ENCODE measurements at places on chromosomes 11 and 22.
A peak's percentile ranks its signal among the peaks of the same experiment; 100 is the strongest.

GRCh38 chr22:37762389-37762836, 45.3 kb upstream of the GCAT start:
- DNase-seq = no peak

GRCh38 chr11:103929170-103929903, 107.1 kb upstream of the DDI1 start:
- no peak for DNase-seq

DNA sequence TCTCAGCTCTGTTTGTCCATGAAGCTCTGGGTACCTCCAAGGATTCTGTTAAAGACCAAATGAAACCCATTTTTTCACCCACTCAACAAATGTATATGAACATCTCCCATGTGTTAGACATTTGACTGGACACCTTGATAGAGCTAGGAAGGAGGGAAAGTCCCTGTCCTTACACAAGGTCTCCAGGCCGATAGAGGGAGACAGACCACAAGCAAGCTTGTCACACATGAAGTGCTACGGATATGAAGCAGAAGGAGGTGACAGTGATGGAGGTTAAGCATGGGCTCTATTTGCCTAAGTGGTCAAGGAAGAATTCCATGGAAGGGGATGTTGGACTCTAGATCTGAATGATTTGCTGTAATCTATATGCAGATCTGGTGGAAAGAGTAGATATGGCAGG, 138.5 kb downstream of the MYO18B start:
- no peak for DNase-seq

DNA sequence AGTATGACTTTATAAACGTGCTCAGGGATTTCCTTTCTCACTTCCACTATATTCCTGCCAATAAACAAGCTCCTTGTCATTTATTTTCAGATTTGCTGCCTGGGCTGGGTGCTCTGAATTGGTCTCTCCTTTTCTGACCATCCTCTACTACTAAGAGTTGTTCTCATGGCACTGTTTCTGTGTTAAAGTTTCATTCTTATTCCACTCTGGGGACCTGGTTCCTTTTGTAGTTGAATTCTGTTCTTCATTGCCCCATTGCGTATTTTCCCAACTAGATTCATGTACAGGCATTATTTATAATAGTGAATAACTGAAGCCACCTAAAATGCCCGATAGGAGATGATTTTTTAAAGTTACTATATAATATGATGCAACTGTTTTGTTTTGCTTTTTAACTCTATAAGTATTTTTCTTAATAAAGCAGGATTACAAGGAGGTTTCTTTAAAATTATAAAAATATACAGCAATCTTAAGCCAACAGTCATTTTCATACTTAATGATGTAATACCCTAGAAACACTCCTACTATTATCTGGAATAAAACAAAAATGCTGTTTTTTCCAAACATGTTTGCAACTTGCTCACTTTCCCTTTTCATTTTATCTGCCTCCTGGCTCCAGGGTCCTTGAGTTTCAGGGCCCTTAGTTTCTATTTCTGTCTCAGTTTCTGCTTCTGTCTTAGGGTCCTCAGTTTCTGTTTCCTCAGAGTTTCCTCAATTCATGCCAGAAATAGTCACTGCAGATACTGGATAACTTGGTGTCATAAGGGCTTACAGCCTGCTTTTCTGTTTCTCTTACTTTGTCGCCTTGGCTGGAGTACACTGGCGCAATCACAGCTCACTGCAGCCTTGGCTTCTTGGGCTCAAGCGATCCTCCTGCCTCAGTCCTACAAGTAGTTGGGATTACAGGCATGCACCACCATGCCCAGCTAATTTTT, 9.8 kb upstream of the FUT4 start:
- no peak for DNase-seq

- DNase-seq = no peak
Measured at GRCh38 chr22:29621761-29622526, 18.5 kb downstream of the NF2 start.

DNA sequence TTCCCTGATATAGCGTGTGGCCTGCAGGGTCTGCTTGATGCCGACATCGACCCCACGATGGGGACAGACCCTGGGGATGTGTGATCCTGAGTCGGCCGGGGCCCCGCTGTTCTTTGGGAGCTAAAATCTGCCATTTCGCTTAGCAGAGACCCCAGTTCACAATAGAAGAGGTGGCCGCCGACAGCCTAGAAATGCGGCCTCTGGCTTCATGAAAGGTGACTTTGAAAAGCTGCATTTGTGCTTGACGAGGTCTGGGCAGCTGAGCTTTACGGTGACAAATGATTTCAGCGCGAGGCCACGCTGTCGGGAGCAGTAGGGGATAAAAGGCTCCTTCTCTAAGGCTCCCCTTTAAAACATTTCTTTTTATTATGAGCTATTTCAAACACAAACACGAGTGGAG, 71.7 kb downstream of the RPS6KA4 start:
- DNase-seq = no peak

GRCh38 chr11:14323118-14323676, 35.8 kb downstream of the RRAS2 start:
- no peak for DNase-seq

DNA sequence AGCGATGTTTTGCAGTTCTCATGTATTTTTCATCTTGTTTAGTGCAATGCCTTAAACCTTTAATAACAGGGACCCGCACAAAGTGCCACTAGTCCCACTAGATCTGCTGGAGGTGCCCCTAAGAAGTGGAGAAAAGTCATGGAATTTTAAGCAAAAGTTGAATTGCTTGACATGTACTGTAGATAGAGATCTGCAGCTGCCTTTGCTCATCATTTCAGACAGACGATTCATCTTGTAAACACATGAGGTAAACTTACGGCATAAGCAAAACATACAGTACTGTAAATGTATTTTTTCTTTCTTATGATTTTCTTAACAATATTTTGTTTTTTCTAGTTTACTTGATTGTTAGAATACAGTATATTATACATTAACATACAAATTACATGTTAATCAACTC, 295.6 kb downstream of the CASP12 start:
- DNase-seq = no peak

DNA sequence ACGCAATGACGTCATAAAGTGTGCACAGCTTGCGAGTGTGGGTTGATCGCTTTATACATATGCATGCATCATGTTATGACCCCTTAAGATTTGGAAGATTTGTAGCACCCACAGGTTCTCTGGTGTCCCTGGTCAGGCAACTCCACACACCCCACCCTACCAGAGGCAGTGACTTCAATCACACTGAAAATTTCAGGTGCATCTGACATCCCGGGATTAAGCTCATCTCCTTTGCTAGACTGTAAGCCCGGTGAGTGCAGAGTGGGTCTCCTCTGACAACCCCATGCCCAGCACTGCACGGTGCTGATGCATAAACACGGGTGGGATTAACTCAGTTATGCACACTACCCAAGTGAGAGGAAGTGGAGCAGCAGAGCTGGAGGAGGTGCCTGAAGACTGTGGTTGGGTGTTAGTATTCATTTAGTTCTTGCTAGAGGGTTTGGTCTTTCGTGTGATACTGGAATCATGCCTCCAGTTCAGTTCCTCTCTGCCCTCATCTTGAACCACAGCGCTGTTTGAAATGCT, 6.5 kb downstream of the ARSA start:
- DNase-seq = peak; percentile 58

GRCh38 chr11:19244621-19245020, 3.9 kb upstream of the E2F8 start:
- DNase-seq = no peak
